Right kidney (tissue), 9 donors: ENCODE measurements at places on chromosomes 1 and 21.

DNA sequence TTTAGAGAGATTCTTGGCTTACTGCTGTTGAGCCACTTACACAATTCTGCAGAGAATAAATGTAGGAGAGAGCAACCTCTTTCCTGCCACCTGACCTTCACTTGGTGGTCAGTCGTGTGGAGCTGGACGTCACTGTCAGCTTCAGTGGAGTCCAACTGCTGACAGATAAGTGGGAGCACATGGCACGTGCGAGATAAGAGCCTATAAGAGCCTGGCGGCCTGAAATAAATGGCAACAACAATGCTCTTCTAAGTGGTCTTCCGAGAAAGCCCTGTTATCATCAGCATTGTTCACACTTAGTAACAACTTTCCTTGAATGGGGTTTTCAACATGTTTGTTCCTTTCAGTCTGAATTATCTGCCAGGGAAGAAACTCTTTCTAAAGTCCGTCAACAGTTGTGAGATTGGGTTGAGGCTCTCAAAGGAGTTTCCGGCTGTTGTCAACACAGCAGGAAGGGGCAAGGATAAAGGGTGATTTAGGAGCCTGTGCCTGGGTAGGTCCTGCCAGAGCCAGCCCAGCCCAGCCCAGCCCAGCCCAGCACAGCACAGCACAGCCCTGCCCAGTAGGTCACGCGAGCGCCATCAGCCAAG is 57.2 kb upstream of the RUNX1 start:
- no peak for DNase-seq

GRCh38 chr1:104467590-104467989 is 717.9 kb downstream of the AMY1C start:
- DNase-seq = no peak

DNA sequence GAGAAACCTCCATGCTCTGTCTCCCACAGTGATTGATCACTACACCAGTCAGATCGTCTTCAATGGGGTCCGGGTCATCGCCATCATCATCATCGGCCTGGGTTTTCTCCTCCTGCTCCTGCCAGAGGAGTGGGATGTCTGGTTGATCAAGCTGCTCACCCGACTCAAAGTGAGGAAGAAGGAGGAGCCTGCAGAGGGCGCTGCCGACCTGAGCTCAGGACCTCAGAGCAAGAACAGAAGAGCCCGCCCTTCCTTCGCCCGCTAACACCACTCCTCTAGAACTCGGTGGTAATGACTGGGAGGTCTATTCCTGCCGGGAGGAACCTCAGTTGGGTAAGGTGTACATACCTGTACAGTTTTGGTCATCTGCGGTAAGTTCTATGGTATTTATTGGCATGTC is 50.3 kb upstream of the COA6 start:
- DNase-seq = no peak

DNA sequence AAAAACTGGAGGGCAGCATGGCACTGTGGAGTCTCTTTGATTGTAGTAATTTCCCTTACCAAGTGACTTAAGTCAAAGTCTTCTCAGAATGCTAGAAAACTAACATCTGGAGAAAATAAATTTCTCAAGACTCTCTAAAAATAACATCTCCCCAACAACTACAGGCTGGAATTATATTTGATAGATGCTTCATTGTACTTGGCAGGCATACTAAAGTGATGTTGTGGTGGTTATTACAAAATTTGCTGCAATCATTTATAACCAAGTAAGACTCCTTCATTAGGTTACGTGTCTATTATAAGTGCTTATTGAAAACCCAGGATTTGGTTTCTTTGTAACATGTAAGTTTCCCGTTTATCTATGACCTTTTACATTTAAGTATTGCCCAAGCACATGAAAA is 132.9 kb upstream of the NRIP1 start:
- no peak for DNase-seq

- DNase-seq = peak; percentile 3
Measured at GRCh38 chr1:79005945-79006344, 585 bp downstream of the ADGRL4 start.

GRCh38 chr1:80909172-80909784 is 891.5 kb upstream of the ADGRL2 start:
- no peak for DNase-seq

DNA sequence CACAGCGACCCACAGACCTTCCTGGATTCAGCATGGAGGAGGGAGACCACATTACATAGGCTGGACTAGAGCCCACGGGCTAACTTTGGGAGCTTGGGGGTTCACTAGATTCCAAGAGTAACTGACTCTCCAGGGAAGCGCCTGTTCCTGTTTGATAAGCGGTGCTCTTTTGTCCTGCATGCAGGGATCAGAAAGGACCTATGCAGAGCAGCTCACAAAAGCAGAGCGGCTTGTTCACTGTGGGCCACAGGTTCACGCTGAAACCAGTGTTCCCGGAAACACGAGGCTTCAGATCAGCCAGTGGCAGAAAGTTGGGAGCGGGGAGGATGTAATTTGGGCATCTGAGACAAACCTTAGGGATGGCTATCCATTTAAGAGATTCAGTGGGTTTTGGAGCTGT is 403.9 kb downstream of the PCP4 start:
- no peak for DNase-seq

DNA sequence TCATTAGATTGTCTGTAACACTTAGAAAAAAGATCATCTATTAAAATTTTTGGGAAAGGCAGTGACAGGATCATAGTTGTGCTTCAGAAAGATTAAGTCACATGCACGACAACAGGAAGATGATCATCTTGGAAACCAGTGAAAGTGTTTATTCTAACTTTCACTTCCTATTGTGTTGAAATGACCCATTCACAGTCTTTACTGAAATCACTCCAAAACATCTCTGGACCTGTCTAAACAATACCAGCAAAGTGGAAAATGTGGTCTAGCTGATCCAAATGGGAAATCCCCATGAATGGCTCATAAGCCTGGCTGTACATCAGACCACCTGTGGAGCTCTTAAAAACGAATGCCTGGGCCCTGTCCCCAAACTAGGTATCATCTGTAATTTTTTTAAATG is 111.1 kb upstream of the ETV3 start:
- no peak for DNase-seq

DNA sequence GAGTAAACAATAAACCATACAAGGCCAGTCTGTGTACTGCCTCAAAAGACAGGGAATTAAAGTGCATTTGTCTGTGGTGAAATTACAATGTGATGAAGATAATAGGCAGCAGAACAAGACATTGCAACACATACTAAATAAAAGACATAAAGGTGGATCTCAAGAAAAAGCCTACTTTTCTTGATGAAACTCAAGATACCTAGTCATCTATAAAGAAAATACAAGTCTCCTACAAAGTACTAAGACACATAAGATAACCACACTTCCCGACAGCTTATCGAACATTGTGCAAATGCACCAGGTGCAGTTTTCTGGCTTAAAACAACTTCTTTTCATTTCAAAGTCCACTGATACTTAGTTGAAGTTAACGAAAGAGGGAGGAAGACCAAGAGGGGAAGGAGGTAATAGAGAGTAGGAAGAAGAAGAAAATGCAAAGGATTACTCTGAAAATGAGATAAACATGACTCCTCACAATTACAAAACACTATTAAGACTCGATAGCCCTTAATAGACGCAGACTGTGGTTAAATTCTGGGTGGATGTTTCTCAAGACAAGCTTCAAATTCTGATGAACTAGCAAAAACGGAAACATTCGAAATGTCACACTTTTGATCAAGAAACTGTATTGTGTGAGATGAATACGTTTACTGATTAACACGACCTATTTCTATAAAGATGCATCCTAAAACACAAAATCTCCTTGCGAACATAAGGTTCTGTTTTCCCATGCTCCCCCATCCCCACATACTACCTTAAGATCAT is 2.0 kb downstream of the HNRNPR start:
- no peak for DNase-seq

GRCh38 chr1:232891071-232891470 is 59.3 kb upstream of the NTPCR start:
- no peak for DNase-seq

GRCh38 chr1:197081117-197081753 is 14.2 kb upstream of the F13B start:
- DNase-seq = no peak

DNA sequence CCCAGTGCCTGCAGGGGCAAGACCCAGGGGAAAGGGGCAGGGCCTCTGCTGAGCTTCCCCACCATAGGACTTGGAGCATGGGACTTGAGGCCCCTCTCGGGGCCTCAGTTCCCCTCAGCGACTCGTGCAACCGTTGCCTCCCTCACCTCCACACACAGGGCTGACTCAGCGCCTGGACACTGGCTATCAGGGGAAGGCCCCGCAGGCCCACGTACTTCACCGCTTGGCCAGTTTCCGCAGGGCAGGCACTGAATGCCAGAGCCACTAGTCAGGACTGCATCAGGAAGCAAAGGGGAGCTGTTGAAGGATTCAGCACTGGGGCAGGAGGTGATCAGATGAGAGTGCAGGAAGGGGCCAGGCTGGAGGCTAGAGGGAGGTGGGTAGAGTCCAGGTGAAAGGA is 15.5 kb upstream of the FAM131C start:
- peak; percentile 6 for DNase-seq

GRCh38 chr1:147800804-147801203 is 40.4 kb upstream of the GJA5 start:
- DNase-seq = no peak

GRCh38 chr1:215720126-215720525 is 153.0 kb downstream of the KCTD3 start:
- no peak for DNase-seq

DNA sequence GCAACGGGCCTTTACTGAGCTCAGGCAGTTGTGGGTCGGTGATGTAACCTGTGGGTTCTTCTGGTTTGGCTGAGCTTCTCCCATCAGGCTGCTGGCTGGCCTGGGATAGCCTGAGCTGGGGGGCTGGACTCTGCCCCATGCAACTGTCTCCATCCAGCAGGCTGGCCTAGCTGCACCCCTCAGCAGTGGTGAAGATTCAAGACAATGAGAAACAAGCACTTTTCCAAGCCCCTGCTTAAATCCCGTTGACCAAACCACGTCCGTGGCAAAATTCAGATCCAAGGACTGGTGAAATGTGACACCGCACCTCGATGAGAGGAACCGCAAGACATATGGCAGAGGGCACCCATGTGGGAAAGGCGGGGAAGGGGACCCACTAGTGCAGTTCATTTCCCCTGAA is 25.6 kb downstream of the PRSS38 start:
- DNase-seq = no peak

- no peak for DNase-seq
Measured at GRCh38 chr1:37483785-37484184, 9.4 kb downstream of the ZC3H12A start.

GRCh38 chr1:113991467-113991997 is 12.3 kb downstream of the OLFML3 start:
- DNase-seq = no peak

GRCh38 chr1:177384461-177384860 is 213.7 kb downstream of the BRINP2 start:
- no peak for DNase-seq

GRCh38 chr1:193613041-193613440 is 426.6 kb upstream of the B3GALT2 start:
- no peak for DNase-seq

- no peak for DNase-seq
Measured at GRCh38 chr1:31739346-31739745, 24.8 kb downstream of the ADGRB2 start.

GRCh38 chr1:176998183-176998795 is 166.2 kb downstream of the ASTN1 start:
- DNase-seq = no peak

DNA sequence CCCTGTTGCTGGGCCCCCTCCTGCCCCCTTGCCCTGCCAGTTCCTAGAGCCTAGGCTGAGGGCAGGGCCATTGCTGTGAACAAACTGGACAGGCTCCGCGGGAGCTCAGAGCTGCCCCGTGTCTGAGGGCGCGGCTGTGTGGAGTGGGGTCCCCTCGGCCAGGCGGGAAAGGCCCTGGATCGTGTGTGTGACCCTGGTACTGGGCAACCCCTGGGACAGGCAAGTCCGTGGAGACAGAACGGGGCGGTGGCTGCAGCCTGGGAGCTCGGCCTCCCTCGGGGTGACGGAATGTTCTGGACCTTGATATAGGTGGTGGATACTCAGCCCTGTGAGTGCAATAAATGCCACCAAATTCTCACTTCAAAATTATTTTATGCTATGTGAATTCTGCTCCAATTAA is 27.7 kb upstream of the C1orf159 start:
- no peak for DNase-seq

DNA sequence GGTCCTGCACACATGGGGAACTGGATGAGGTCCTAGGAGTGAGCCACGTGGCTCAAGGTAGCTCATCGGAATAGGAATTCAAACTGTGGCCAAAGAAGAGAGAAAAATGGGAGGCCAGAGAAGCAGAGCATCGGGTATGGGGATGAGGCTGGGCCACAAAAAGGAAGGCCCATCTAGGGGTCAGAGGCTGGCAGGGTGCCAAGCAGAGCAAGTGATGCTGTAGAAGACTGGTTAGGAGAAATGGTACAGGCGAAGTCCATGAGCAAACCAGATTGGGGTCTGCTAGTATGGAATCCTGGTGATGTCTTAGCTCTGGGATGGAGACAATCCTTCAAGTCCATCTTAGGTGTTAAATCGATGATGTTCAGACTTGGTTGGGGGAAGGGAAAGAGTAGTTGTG is 68.0 kb downstream of the TEX35 start:
- no peak for DNase-seq

DNA sequence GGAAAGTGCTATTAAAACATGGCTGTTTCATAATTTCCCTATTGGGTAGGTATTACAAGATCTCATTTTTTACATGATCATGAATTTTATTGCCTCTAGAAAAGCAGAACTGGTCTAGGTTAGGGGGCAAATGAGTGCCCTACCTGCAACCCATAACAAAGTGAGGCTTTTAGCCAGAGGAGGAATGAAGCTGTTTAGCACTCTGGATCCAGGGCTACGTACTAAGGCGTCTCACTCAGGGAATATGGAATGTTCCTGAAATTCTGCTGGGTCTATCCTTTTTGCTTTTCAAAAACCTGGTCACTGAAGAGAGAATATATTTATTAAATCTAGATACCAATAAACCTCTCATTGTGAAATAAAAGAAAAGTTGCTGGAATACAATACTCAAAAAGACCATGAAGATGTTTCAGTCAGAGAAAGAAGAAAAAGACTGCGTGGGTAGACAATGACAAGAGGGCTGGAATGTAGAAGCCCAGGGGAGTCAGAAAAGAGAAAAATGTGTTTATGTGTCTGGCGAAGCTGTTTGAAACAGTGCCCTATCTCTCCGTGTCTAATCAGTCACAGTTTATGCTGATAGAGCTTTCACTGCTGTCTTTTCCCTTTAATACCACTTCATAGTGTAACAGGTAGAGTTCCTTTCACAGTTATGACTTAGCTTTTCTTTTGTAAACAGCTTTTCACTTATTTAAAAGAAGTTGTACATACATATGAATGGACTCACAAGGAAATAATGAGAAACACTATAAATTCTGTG is 25.0 kb upstream of the SYDE2 start:
- DNase-seq = no peak

DNA sequence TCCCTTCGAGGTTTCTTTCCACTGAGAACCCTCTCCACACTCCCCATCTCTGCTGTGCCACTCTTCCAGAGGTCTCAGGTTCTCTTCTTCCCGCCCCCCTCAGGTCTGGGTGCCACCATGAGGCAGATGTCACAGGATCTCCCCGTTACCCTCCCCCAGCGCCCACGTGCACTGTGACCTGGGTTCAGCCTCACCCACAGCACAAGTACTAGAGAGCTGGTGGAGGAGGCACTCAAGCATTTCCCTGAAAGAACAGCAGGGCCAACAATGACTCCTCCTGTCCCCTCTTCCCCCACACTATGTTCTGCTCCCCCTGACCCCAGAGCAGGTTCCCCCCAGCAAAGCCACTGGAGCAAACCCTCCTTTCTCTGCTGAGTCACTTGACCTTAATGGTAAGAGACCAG is 14.3 kb downstream of the PLEKHA6 start:
- no peak for DNase-seq
